Fibroblast of skin of left quadriceps (primary cell): ENCODE measurements at places on chromosomes 2 and 18.

DNA sequence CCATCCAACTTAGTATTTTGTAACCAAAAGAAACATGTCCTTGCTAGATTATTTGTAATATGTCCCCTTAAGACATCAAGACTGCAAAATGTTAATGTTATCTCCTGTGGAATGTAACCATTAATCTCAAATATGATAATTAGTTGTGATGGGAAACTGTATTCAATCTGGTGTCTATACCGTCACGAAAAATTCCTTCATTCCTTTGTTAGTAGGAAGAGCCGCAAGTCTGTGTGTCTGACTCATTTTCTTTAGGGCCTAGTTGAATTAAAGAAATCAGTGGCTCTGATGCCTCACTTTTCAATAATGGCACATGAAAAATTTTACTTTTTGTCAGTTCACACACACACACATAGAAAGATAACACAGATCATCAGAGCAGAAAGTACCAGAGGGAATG, 127.1 kb upstream of the CHAC2 start:
- no peak for DNase-seq

DNA sequence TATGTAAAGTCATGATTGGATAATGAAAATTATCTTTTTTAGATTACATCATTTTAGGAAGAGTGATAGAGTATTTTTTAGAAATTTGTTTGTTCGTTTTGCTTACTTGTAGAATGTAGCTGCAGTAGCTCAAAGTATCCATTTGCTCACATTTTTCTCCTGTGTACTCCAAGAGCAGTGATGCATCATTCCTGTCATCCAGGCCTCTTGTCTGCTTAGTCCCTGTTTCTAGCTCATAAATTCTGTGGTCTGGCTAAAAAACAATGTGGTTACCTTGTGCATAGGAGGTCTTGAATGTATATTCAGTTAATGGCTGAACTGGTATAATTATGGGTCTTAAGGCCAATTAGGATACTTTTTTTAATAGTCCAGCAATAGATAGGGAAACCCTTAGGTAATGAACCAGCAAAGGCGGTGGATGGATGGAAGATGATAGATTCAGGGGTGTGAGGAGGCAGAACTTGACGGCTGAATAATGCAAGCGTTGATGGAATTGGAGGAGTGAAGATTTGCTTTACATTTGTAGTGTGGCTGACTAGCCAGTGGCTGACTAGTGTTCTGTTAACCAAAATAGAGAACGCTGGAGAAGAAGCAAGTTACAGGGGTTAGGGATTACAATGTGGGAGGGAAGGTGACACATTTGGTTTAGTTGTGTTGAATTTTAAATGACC, 145.0 kb downstream of the ZNF407 start:
- no peak for DNase-seq

- no peak for DNase-seq
Observed at GRCh38 chr2:231455222-231455621, 9.1 kb downstream of the NCL start.

DNA sequence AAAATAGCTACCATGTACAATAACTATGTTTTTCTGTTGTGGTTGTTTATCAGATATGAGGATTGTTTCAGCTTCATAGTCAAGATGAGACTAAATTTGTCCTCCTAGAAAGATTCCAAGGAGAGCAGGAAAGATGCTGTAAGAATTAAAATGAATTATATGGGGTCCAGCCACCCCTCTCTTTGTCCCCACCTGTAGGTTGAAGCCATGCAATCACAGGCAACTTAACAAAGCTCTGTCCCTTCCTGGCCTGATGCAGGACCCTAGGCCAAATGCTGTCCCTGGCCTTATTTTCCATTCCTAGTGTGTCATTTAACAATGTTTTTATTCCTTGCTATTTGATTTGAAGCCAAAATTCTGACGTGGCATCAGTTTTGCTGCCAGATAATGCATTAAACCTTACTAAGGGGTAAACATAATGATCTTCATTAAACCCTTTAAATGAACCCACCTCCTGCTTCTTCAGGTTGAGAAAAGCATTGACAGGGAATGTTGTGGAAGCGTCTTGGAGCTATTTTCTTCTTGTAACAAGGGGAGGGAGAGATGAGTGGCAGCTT, 240.9 kb upstream of the ZNF521 start:
- no peak for DNase-seq

GRCh38 chr18:42784632-42785031, 330.9 kb downstream of the RIT2 start:
- DNase-seq = no peak
